ENCODE measurements at places on chromosomes 12 and 14.

GRCh38 chr12:52229836-52230343 is 3.2 kb upstream of the KRT7 start:
- no peak for DNase-seq

DNA sequence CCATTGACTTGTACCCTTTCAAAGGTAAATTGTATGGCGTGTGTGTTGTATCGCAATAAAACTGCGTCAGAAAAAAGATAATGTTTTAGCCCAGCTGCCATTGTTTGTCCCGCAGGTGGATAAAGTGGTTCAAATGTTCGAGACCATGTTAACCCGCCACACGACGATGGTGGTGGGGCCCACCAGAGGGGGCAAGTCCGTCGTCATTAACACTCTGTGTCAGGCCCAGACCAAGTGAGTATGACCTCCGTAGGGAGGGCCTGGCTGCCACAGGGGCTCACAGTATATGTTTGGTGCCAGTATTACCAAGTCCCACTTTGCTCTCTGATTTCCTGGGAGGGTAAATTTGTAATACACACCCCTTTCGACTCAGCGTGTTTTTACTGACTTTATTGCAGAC is 96.9 kb downstream of the DNAH10 start:
- DNase-seq = no peak

- DNase-seq = no peak
Measured at GRCh38 chr12:105740369-105740768, 398.4 kb downstream of the NUAK1 start.

GRCh38 chr14:53547593-53547992 is 394.5 kb upstream of the DDHD1 start:
- no peak for DNase-seq

- DNase-seq = no peak
Measured at GRCh38 chr14:26173581-26174110, 424.2 kb downstream of the NOVA1 start.

DNA sequence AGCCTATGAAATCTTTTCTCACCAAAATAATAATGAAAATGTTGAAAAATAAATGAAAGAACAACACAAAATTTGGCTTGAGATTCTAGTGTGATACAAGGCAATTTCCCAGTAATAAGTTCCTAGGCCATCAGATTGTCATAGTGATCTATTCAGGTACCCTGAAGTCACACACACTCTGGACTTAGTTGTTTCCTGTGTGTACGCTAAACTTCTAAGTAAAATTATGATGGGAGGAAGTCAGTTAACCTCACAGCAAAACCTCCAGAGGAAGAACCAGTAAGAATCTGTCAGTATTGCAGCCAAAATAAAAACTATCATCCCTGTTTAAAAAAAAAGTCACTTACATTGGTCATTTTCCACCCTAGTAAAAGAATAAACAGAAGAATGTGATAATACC is 81.9 kb downstream of the DBX2 start:
- DNase-seq = no peak

GRCh38 chr14:58167057-58167456 is 15.0 kb upstream of the ARMH4 start:
- no peak for DNase-seq

Measured in mammary epithelial cell (primary cell).